Epithelial cell of alveolus of lung (primary cell): ENCODE measurements at places on chromosomes 16 and 17. TPM values are rescaled to one million over a fixed set of nuclear protein-coding genes. Genes with fewer than 3 reads are reported as not detected.

Gene PPP1R27
- total RNA-seq, result not detected in 2 replicates

Gene RPTOR
- total RNA-seq, result 23.9 and 26.7 TPM in 2 replicates

Gene KRTAP1-5
- 10.1 TPM in 1 of 2 replicates, not detected in the other for total RNA-seq

Gene AIPL1
- not detected in 2 replicates for total RNA-seq

Gene PRKCB
- not detected in 2 replicates for total RNA-seq

Gene KRTAP9-4
- total RNA-seq, result not detected in 2 replicates

Gene MAP2K4
- 18.2 and 21.2 TPM in 2 replicates for total RNA-seq

Gene RHBDL3
- 0.26 TPM in 1 of 2 replicates, not detected in the other for total RNA-seq

Gene C17orf100
- 0.40 and 0.91 TPM in 2 replicates for total RNA-seq

Gene PSMD11
- 28.8 and 61.5 TPM in 2 replicates for total RNA-seq

Gene PRR35
- total RNA-seq, result not detected in 2 replicates

Gene CD300H
- total RNA-seq, result not detected in 2 replicates

Gene MFSD11
- 12.8 and 23.7 TPM in 2 replicates for total RNA-seq

Gene HASPIN
- total RNA-seq, result 4.6 and 8.0 TPM in 2 replicates

Gene ANKS4B
- total RNA-seq, result not detected in 2 replicates

Gene RNU2-1
- total RNA-seq, result not detected in 2 replicates

Gene SLC35G6
- not detected in 2 replicates for total RNA-seq

Gene CCDC40
- total RNA-seq, result 0.91 and 2.8 TPM in 2 replicates

Gene RCVRN
- not detected in 2 replicates for total RNA-seq

Gene DOC2B
- not detected in 2 replicates for total RNA-seq

Gene CHTF8
- 75.2 and 126 TPM in 2 replicates for total RNA-seq

Gene PTGES3L
- total RNA-seq, result 0.52 TPM in 1 of 2 replicates, not detected in the other

Gene OR2C1
- not detected in 2 replicates for total RNA-seq

Gene P2RX5
- 0.88 and 3.6 TPM in 2 replicates for total RNA-seq

Gene METTL23
- 34.4 and 37.9 TPM in 2 replicates for total RNA-seq

Gene PIGL
- total RNA-seq, result 19.3 and 37.0 TPM in 2 replicates

Gene TCAP
- total RNA-seq, result under 0.01 and 0.24 TPM in 2 replicates

Gene UNC13D
- 0.48 and 4.1 TPM in 2 replicates for total RNA-seq

Gene NOD2
- 0.13 TPM in 1 of 2 replicates, not detected in the other for total RNA-seq

Gene TNFRSF12A
- 24.8 and 323 TPM in 2 replicates for total RNA-seq

Gene CHP2
- not detected in 2 replicates for total RNA-seq

Gene EVPL
- total RNA-seq, result 0.16 and 0.26 TPM in 2 replicates

Gene POLDIP2
- 79.9 and 105 TPM in 2 replicates for total RNA-seq

Gene TPPP3
- 0.91 and 4.2 TPM in 2 replicates for total RNA-seq

Gene CDH8
- 0.65 TPM in 1 of 2 replicates, not detected in the other for total RNA-seq

Gene SOST
- total RNA-seq, result not detected in 2 replicates

Gene HEATR9
- total RNA-seq, result not detected in 2 replicates

Gene PYDC1
- total RNA-seq, result not detected in 2 replicates

Gene KRT40
- total RNA-seq, result not detected in 2 replicates

Gene CDH5
- total RNA-seq, result 3.0 and 3.6 TPM in 2 replicates

Gene LPO
- total RNA-seq, result not detected in 2 replicates

Gene PLCG2
- total RNA-seq, result 0.56 and 1.3 TPM in 2 replicates

Gene WNK4
- total RNA-seq, result 0.32 and 0.39 TPM in 2 replicates

Gene CIAO3
- 24.6 and 26.3 TPM in 2 replicates for total RNA-seq

Gene NPTX1
- 2.6 and 10.1 TPM in 2 replicates for total RNA-seq

Gene ALOX15B
- total RNA-seq, result 0.80 and 0.91 TPM in 2 replicates

Gene B9D1
- total RNA-seq, result 41.8 and 48.5 TPM in 2 replicates

Gene KCNH4
- not detected in 2 replicates for total RNA-seq

Gene CCDC102A
- 12.5 and 18.7 TPM in 2 replicates for total RNA-seq
